Fibroblast of skin of abdomen (primary cell): ENCODE measurements at places on chromosomes 11 and 22.

- peak; percentile 64 for DNase-seq
Measured at GRCh38 chr11:19553683-19554333, 158.8 kb upstream of the NAV2 start.

GRCh38 chr11:129896062-129896461 is 684 bp upstream of the NFRKB start:
- DNase-seq: no peak

DNA sequence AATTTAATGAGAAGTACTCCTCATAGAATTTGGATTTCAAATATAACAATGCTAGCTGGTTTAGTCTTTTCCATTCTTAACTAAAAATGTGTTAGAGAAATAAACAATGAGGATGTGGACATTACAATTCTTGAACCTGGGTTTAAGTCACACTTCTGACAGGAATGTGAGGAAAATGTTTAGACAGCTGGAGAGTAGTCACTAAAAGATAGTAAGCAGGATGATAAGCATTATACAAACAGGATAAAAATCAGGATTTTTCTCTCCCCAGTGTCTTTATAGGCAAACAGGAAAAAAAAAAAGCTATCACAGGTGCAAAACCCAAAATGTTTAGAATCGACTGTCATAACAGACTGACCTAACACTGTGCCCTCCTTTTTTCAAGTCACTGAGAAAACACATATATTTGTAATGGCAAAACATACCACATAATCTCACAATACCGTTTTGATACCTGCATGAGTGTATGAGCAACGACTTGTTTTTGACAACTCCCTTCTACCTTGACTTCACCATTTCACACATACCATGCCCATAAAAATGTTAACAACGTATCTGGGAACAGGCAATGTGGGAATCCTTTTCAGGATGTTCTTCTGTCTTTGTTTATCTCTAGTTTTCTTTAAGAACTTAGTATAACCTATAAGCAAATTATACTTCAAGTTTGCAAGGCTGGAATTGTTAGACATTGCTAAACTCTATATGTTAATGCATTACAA is 242.0 kb downstream of the SBF2 start:
- DNase-seq: peak; percentile 8

- DNase-seq: no peak
Measured at GRCh38 chr11:128894685-128895084, 3.5 kb downstream of the KCNJ5 start.
